ENCODE measurements at places on chromosomes 13 and 19.
A peak's percentile ranks its signal among the peaks of the same experiment; 100 is the strongest.

DNA sequence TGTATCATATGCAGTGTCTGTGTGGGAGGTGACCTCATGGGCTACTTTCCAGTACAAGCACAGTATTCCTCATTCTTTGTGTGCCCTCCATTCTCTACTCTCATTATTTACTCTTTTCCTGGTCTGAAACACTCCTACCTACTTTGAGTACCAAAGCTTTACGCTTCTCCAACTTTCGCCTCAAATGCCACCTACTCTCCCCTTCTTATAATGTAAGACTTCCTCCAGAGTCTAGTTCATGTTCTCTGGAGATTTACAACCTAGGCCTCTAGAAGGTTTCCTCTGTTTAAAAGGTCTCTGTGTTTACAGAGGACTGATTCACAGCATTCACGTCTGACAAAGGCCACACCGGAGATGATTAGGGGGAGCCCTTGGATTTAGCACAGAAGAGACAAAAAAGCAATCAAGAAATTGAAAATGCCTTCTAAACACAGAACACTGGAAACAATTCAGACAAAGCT lies 302.0 kb downstream of the KLF12 start:
- DNase-seq, result peak; percentile 5

GRCh38 chr19:53664760-53665159 lies 33.0 kb downstream of the DPRX start:
- no peak for DNase-seq

- no peak for DNase-seq
Measured at GRCh38 chr13:54185101-54185500, 1156.5 kb downstream of the OLFM4 start.

GRCh38 chr19:56547535-56547934 lies 8.8 kb downstream of the ZFP28 start:
- no peak for DNase-seq

DNA sequence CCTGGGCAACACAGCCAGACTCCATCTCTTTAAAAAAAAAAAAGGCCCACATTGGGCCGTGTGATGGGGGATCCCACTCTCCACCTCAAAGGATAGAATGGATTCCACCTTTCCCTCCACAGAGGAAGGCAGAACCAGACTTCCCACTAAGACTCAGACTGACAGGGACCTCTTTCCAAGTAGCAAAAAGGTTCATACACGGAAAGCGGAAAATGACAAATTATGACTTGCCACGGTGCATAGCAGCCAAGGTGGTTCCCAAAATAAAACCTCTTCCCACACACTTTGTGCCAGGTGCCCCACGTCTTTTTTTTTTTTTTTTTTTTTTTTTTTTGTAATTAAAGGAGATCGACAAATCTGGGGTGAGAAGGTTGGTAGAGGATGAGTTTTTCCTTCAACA lies 14.4 kb upstream of the TTYH1 start:
- no peak for DNase-seq

DNA sequence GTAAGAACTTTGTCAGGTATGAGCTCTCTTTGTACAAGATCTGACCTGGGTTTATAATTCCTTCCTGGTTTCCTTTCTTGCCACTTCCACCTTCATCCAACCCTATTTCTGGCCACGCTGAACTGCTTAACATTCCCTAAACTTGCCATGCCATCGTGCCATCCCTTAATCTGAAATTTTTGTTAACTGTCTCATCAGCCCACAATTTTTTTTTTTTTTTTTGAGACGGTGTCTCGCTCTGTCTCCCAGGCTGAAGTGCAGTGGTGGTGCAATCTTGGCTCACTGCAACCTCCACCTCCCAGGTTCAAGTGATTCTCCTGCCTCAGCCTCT lies 144.6 kb downstream of the GGACT start:
- DNase-seq, result no peak

DNA sequence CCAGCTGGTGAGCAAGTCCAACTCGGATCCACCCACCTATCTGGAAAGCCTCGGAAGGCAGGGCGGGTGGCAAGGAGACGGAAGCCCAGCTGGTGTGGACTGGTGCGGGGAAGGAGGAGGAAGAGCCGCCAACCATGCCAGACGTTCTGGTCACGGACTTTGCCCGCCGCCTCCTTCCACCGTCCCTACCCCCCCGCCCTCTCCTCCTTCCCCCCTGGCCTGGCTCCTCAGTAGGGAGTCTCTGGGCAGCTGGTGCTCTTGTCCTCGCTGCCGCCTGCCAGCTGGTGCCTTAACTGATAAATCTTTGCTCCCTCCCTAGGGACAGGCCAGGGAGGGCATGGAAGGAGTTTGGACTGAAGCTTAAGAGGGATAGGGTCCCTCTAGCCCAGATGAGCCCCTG lies 4.8 kb downstream of the SYNGR4 start:
- DNase-seq, result no peak

- no peak for DNase-seq
Measured at GRCh38 chr19:18422530-18423191, 3.5 kb downstream of the SSBP4 start.

GRCh38 chr19:45354241-45354842 lies 13.8 kb downstream of the KLC3 start:
- no peak for DNase-seq

DNA sequence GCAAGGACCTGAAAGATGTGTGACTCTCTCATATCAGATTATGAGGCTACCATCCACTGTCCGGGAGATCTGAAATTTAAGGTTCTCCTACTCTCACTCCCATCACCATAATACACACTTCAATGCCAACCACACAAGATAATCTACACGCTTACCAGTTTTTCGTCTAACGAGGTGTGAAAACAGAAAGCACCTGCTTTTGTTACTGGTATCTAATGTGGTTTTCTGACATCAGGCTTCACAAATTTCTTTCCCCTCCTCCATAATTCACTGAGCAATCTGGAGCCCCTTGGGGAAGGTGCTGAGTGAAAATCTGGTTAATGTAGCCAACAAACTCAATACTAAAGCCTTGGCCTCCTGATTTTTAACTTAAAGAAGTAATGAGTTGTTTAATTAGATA lies 10.1 kb upstream of the LRCH1 start:
- no peak for DNase-seq

GRCh38 chr19:35083691-35084508 lies 31.7 kb upstream of the FXYD3 start:
- no peak for DNase-seq

DNA sequence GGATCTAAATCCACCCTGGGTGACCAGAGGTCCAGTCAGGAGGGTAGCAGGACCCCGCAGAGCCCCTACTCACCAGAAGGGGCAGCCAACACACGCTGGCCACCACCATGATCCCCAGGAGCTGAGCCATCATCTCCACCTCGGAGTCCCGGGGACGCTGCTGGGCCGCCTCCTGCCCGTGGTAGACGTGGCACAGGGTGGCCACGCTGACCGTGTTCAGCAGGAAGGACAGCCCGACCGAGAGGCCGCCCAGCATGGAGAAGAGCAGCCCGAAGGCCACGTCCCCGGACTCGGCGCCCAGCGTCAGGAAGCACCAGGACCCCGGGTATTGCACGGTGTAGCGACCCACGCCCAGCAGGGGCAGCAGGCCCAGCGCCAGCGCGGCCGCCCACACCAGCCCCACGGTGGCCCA lies 6.9 kb downstream of the TBXA2R start:
- DNase-seq, result no peak

DNA sequence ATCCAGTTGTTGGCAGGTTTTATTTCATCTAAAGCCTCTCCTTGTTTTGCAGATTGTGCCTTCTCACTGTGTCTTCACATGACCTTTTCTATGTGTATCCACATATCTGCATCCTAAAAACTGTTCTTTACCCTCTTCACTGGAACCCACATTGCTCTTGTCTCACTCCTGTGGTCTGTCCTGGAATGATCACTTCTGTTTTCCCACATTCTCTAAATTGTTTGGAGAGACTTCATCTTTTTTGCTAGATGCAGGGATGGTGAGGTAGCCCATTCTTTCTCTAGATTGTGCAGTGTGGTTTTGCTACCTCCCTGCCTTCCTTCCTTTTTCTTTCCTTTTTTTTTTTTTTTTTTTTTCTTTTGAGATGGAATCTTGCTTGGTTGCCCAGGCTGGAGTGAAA lies 608.6 kb upstream of the MIR17HG start:
- DNase-seq, result no peak

GRCh38 chr19:4352701-4353121 lies 9.3 kb downstream of the MPND start:
- peak; percentile 52 for DNase-seq

DNA sequence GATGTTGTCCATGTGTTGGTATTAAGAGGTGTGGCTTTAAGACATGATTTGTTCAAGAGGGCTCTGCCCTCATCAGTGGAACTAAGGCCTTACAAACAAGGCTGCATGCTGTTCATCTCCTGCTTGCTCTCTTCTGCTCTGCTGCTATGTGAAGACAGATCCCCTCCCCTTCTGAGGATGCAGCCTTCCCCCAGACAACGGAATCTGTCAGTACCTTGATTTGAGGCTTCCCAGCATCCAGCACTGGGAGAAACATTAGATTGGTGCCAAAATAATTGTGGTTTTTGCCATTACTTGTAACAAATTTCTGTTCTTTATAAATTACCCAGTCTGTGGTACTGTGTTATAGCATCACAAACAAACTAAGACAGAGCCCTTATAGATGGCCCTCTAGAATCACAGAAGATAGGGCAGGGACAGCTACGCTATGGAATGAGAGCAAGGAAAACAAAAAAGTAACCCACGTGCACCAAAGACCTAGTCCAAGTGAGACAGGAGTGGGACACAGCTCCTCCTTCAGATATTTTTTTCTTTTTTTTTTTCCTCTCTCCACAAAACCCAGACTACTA lies 151.5 kb upstream of the RXFP2 start:
- DNase-seq, result no peak

DNA sequence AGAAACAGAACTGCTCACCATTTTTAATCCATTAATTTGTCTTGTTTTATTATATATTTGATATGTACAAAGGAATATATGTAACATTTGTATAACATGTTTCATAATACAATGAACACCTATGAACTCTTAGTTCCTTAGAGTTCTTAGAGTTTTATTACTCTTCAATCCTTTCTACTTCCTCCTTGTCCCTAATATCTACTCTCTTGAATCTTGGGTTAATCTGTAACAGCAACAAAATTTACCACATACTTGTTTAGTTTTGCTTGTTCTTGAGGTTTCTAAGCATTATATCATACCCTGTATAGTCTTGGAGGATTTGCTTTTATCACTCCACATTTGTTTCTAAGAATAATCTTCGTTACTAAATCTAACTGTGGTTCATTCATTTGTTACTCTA lies 151.4 kb downstream of the PDS5B start:
- DNase-seq, result no peak

DNA sequence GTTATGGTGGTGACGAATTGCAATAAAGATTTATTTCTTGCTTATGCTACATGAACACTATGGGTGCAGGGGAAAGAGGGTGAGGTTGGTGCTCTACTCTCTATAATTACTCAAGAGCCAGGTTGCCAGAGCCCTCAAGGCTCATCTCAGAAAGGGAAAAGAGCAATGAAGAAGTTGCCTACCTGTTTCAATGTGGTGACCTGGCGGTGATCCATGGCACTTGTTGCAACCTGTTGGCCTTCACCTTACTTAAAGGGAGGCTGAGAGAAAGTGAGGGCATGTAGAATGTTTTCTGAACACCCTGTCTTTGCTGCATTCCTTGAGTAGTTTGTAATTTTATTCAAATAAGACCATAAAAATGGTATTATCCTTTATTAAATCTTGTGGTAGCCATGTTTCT lies 394.4 kb downstream of the GPC6 start:
- DNase-seq, result peak; percentile 26

GRCh38 chr19:6484831-6485230 lies 3.2 kb upstream of the DENND1C start:
- DNase-seq, result no peak

DNA sequence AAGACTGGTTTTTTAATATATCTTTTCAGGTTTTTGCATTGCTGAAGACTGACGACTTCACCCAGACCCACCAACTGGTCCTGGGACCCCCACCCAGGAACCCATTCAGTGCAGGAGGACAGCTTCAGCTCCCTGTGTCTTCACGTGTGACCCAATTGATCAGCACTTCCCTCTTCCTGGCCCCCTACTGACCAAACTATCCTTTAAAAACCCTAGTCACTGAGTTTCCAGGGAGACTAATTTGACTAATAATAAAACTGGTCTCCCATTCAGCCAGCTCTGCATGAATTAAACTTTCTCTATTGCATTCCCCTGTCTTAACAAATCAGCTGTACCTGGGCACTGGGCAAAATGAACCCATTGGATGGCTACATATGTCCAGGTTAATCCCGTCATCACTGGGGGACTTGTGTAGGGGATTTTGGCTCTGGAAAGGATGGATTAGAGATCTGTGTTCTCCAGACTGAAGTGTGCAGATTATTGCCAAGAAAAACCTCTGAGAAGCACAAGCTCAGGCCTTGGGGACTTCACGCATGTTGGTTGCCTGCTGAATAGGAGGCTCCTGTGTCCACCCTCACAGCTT lies 16.3 kb upstream of the PARP4 start:
- no peak for DNase-seq

DNA sequence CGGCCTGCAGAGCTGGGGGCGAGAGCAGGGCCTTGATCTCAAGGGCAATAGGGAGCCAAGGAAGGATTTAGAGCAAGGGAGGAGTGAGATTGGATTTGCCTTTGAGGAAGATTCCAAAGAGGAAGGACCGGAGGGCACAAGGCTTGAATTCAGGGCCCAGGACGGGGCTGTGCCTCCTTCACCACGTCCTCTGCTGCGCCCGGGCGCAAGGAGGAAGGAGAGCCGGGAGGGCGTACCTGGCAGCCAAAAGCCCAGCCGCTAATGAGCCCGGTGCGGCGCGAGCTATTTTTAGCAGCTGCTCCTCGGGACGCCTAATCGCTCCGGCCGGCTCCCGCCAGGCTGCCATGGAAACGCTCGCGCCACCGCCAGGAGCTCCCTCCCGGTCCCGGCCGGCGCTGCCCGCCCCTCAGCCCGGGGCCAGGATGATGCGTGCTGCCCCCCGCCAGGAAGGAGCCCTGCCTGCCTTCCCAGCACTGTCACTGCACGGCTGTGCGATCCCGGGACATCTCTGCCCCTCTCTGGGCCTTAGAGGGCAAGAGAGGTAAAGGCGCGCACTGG lies 31.3 kb downstream of the TINCR start:
- peak; percentile 25 for DNase-seq

- peak; percentile 9 for DNase-seq
Measured at GRCh38 chr13:88063741-88064140, 392.6 kb downstream of the SLITRK5 start.

- no peak for DNase-seq
Measured at GRCh38 chr13:105679838-105680237, 855.6 kb downstream of the EFNB2 start.

GRCh38 chr13:80359778-80360452 lies 19.0 kb upstream of the SPRY2 start:
- DNase-seq, result no peak

- no peak for DNase-seq
Measured at GRCh38 chr13:102192858-102193257, 209.0 kb downstream of the FGF14 start.

Measured in bronchial epithelial cell (primary cell).